8988T (cell line): ENCODE measurements at places on chromosomes 4 and X.

GRCh38 chr4:7068883-7069282, 1.0 kb upstream of the GRPEL1 start:
- no peak for DNase-seq

- DNase-seq = no peak
These were observed 138.8 kb downstream of the MTNR1A start for GRCh38 chr4:186416451-186417060.

DNA sequence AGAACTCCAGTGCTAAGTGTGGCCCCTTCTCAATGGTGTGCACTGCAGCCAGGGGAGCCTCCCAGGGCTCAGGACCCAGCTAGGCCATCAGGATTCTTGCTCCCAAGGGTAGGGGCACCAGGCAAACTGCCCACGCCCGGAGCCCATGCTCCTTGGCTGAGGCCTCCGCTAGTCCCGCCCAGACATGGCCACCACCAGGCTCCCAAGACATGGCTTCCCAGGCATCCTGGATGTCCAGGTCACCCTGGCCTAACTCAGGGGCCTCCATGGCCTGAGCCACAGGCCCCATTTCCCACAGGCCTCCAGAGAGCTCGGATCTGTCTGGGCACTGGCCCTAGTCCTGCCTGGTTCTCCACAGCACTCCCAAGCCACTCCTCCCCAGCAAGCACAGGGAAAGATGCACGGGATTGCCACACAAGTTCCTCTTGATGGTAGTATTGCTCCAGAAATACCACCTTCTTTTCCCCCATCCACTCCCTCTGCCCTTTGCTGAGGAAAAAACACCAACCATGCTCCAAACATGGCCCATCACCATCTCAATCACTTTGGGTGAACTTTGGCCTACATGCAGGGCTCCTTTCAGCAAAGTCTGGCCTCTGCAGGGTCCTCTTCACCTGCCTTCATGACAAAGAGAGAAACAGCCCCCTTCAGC, 274.7 kb upstream of the AGTR2 start:
- no peak for DNase-seq

DNA sequence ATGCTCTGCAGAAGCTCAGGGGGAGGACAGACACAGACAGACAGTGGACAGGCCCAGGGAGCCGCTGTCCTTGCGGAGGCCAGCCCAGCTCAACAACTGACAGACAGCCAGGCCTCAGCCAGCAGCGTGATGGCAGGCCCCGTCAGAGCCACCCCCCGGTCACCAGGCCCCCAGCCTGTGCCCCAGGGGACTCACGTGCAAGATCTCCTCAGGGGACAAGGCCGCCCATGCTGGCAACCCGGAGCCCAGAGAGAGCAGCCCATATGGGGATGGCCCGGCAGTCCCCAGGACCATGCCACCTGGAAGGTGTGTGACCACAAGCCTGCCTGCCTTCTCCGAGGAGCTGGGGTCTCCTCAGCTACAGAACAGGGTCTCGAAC, 28.0 kb upstream of the MXD4 start:
- no peak for DNase-seq

GRCh38 chr4:80271801-80272200, 5.3 kb downstream of the FGF5 start:
- DNase-seq = no peak

- DNase-seq = no peak
These were observed 16.3 kb upstream of the NEIL3 start for GRCh38 chr4:177293208-177294033.

DNA sequence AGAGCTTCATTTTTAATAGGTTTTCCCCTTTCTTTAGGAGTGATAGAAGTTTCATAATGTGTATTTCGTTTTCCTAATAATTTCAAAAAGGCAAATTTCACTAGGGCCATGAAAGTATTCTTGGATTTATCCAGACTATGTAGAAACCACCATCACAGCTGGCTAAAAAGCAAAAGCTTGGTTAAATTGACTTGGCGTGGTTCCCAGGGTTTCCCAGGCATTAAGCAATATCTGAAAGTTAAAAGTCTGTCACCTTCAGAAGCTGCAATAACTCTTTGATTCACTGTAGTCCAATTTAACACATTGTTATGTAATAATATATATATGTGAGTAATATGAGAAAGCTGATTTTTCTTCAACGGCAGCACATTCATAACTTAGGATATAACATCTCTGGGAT, 38.3 kb downstream of the NDNF start:
- DNase-seq = no peak

DNA sequence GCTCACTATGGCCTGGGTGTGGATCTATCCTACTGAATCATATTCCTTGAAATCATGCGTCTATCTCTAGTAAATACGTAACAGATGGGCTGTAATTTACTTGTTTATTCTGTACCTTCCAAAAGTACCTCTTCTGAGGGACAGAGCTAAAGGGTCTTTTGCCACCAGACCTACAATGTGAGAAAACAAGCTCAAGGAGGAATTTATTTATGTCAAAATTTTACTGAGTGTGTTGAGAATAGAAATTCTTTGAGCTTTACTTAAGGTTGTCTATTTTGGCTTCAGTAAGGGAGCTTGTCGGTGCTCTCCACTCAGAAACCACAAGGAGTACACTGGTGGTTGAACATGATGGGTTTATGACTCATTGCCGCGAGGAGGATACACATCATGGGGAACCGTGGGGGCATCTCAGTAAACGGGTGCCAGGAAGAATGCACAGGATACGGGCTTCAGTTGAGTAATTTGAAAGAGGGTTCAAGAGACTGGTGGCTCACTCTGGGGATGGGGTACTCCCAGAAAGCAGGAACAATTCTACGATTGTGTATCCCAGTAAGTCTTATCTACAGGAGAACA, 3.0 kb downstream of the ANK2 start:
- DNase-seq = no peak

DNA sequence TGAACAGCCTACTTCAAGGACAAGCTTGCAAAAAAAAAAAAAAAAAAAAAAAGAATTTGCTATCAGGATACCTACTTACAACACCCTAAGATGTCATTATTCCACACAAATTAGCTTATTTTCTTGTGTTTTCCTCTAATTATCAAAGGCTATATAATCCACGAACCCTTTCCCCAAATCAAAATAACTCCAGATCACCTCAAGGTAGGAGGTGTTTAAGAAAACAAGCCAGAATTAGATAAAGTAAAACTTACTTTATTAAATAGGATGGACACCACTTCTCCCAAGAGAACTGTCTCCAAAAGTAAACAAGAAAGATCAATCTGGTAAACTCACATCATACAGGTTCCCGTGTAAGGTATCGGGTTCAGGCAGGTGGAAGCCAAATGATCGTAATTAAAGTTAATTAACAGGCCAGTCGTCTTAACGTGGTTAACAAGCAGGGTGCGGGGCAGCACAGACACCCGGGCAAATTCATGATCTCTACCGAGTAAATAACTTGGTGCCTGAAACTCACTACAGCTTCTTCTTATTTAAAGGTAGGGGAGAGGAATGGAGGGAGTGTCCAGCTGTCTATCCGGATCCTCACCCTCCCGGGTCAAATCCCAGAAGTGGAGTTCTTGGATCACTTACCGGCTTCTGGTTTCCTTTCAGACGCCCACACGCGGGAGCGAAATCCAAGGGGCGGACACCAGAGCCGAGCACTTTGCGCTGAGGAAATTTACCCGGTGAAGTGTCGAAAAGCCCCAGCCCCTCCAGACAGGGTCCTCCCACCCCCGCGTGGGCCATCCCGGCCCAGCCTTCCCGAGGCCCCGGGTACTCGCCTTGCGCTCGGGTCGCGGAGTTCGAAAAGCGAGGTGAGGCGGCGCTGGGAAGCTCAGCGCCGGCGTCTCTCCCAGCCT, 708 bp downstream of the ARAP2 start:
- peak; percentile 48 for DNase-seq

- DNase-seq = no peak
These were observed 74.7 kb downstream of the CEP44 start for GRCh38 chr4:174358410-174358809.

- DNase-seq = no peak
These were observed 58.7 kb downstream of the RWDD4 start for GRCh38 chr4:183600189-183600685.

DNA sequence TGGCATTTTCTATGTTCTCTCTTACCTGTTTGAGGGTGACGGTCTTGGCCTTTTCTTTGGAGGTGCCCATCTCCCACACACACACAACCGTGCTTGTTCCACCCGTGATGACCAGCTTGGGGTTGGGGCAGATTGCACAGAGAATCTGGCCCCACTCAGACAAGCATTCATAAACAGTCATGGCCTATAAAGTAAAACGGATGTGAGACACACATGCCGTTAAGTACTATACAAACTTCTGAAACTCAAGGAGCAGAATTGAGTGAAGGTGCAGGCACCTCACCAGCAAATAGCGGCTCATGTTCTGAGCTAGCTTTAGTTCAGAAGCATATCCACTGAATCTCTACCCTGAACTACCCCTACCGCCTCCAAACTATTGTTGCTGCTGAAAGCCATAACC, 107.6 kb downstream of the CDS1 start:
- DNase-seq = no peak

GRCh38 chrX:116667346-116668134, 204.8 kb upstream of the CT83 start:
- no peak for DNase-seq

DNA sequence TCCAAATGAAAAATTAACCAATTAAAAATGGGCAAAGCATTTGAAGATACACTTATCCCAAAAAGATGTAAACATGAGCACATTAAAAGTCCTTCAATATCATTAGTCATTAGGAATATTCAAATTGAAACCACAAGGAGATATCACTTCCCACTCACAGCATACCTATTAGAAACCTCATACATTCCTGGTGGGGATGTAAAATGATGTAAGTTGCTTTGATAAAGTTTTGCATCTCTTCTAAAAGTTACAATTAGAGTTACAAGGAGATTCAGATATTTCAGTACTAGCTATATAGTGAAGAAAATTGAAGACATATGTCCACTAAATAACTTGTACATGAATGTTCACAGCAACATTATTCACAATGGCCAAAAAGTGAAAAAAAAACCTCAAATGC, 1109.3 kb upstream of the LCORL start:
- no peak for DNase-seq
